ENCODE measurements at places on chromosomes 5 and 9. TPM values are rescaled to one million over a fixed set of nuclear protein-coding genes. Genes with fewer than 3 reads are reported as not detected.

Gene ITGA2
- 2.0 TPM for total RNA-seq

Gene CD72
- 5.8 TPM for total RNA-seq

Gene DMRT2
- 0.45 TPM for total RNA-seq

DNA sequence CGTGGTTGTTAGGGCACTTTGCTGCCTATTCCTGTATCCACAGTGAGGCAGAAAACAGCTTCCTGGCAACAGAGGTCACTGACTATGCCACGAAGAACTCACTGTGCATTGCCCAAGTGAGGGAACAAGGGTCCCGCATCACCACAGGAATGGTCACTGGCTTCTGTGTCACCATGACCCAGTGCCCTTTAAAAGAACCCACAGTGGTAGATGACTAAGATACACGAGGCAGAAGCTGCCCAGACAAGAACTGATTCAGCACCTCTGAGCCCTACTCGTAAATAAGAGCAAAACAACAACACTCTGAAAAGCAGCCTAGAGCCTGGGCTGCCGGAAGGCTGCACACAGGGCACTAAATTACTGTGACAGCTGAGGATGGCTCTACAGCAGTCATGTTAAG lies 236.6 kb upstream of the RASEF start:
- H3K27me3 ChIP-seq: no peaks in the 10 kb centered on the region
- H3K4me3 ChIP-seq: no peak overlapping the region
- DNase-seq: no peak
- H3K27ac ChIP-seq: no peak overlapping the region

DNA sequence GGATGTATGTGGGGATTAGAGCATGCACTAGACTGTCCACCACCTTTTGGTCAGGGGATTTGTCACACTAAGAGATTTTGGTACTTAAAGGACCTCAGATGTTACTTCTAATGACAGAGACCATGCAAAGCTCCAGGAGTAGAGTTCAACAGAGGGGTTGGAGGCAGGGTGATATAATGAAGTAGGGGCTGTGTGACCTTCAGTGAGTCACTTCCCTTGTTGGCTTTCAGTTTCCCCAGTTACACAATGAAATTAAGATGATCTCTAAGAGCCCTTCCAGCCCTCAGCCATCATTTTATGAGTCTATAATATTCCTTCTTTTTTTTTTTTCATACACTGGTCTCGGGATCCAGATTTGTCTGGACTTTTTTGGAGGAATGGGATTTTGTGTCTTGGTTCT lies 26.8 kb downstream of the GLRA1 start:
- H3K27me3 ChIP-seq: no peaks in the 10 kb centered on the region
- no peak for DNase-seq
- H3K4me1 ChIP-seq: peaks cover 6% of the 10 kb centered on the region
- no peak overlapping the region for H3K27ac ChIP-seq
- H3K36me3 ChIP-seq: no peaks in the 10 kb centered on the region

DNA sequence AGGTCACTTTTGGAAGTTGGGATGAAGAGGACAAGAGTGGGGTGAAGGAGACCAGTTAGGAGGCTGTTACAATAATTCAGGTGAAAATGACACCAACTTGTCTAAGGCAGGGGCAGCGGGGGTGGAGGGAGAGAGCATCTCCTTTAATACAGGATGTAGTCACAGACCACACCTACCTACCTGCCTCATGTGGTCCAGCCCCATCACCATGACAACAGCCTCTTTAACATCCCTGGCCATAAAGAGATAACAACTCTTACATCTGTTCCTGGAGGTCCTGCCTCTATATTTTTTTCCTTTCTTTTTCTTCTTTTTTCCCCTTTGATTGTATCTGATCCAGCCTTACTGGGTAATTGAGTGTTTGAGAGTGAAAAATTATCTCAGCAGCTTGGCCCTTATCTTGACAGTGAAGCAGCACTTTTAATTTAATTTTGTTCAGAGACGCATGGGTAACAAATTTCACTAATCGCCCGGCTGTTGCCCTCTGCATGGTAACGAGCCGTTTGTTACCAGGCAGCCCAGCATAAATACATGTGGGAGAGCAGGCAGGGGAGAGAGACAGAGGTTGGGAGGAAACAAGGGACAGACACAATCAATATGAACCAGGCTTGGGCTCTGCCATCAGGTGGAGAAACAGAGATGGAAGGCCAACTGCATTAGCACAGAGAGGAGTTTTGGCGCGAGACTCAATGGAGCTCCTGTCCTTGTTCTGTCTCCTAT lies 338.1 kb downstream of the ASTN2 start:
- H3K27ac ChIP-seq: no peak overlapping the region
- no peak overlapping the region for H3K4me3 ChIP-seq
- DNase-seq: no peak
- no peaks in the 10 kb centered on the region for H3K27me3 ChIP-seq
- H3K4me1 ChIP-seq: no peaks in the 10 kb centered on the region

DNA sequence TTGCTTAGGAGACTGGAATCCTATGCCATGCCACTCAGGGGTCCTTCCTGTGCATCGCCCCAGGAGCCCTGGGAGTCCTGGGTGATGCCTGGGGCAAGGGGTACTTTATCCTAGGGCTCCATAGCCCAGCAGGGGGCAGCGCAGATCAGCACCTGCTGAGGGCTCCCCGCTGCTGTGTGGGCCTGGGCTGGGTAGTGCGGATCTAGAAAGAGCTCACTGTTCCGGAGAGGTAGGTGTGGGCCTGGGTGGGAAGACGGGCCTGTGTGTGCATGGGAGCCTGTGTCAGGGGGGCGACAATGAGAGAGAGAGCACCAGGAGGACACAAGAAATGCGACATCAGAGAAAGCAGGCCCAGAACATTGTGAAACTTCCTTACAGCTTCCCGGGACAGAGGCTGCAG lies 11.4 kb upstream of the DAB2IP start:
- peaks cover 16% of the 10 kb centered on the region for H3K4me1 ChIP-seq
- no peak overlapping the region for H3K27ac ChIP-seq
- H3K4me3 ChIP-seq: no peak overlapping the region
- peak; percentile 59 for DNase-seq
- no peaks in the 10 kb centered on the region for H3K27me3 ChIP-seq

GRCh38 chr5:90353254-90353653 lies 56.3 kb downstream of the CETN3 start:
- H3K4me1 ChIP-seq: peaks cover 4% of the 10 kb centered on the region
- no peaks in the 10 kb centered on the region for H3K27me3 ChIP-seq

DNA sequence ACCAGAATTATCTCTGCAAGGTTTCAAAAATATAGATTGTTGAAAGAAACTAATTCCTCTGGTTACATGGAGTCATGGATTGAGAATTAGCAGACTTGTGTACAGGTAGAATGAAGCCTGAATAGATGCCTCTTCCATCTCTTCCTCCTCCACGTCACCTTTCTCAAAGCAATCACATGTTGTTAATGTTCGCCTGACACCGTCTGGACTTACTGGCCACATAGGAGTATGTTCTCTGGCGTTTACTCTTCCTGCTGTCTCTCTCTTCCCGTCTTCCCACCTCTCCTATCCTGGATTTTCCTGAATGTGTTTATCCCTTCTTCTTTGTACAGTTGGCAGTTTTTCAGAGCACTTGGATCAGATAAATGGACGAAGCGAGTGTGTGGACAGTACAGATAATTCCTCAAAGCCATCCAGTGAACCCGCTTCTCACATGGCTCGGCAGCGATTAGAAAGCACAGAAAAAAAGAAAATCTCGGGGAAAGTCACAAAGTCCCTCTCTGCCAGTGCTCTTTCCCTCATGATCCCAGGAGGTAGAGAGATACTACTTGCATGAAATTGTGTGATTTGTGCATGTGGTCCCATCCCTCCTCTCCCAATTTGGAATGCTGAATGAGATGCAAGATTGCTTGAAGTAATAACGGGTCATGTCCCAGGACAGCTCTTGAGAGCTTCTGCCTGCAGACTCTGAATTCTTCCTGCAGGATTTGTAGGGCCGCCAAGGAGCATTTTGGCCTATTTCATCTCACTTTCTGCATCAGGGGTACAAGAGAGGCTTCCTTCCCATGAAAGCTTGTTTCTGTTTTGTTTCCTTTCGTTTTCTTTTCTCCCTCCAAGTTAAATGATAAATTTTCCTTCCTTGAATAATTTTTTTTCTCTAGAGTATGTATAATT lies 47.3 kb downstream of the CD180 start:
- peaks cover 3% of the 10 kb centered on the region for H3K36me3 ChIP-seq
- H3K27me3 ChIP-seq: no peaks in the 10 kb centered on the region
- peaks cover 5% of the 10 kb centered on the region for H3K4me1 ChIP-seq

All from thyroid gland (tissue), 4 donors.